HFF-Myc (cell line): ENCODE measurements at places on chromosomes 2 and 18.

DNA sequence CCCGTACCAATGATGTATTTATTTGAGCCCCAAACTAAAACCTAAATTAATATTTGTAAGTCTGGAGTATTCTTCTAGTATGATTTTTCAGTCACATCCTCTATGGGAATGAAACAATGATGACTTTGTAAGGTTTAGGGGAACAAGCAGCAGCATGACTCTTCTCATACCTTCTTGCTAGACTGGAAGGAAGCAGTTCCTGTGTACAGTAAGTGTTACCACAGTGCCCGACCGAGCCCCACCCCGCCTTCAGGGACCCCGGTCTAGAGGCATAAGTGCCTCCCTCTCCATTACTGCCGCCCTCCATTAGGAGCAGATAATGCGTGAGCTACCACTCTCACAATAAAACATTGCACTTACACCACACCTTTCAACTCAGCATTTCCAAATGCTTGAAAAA is 599.3 kb downstream of the ARHGAP15 start:
- no peak for DNase-seq

- peak; percentile 9 for DNase-seq
These were observed 56.0 kb upstream of the RAB6C start for GRCh38 chr2:129923265-129924091.

DNA sequence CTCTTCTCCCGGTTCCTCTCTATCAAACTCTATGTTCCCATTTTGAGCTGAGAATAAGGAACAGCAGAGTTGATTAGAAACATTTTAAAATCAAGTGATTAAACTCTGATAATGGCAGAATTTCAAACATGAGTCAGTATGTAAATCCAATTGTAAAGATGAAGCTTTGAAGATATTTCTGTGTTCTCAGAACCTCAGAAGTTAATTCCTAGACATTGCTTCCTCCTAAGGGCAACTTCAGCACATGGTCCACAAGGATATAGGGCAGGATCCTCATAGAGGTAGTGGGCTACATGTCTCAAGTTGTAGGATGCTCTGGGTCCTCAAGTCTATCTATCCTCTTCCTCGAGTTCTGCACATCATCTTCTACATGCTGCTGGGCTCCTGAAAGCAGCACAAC is 46.3 kb downstream of the QPCT start:
- no peak for DNase-seq

- no peak for DNase-seq
These were observed 710 bp downstream of the DUSP19 start for GRCh38 chr2:183079139-183079775.

GRCh38 chr18:54119524-54120019 is 104.9 kb downstream of the MBD2 start:
- DNase-seq = peak; percentile 41

GRCh38 chr2:178579006-178579405 is 98.7 kb downstream of the PLEKHA3 start:
- DNase-seq = peak; percentile 6

DNA sequence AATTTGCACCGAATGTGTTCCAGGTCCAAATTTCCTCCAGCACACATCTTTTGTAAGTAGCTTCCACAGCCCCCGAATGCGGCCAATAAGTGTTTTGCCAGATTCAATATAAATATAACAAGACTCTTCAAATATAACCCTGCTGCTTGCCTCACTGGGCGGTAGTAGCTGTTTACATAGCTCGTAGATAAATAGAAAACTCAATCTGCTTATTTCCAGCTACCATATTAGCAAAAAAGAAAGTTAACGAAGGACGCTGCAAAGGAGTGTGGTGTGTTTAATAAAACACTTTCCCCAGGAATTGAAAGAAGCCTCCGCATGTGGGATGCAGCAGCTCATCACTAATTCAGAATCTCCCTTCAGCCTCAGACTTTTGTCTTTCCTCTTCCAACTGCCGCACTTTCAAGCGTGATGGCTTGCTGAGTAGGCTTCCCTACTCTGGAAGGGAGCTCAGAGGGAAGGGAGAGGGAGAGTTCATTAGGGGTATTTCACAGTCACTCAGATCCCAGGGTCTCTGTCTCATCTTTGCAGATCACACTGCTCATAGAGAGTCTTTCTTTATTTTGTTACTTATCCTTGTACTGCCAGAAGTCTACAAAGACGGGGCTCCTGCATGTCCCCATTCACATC is 367.0 kb downstream of the RND3 start:
- DNase-seq = no peak

GRCh38 chr2:73290049-73290839 is 3.1 kb downstream of the EGR4 start:
- DNase-seq = no peak

DNA sequence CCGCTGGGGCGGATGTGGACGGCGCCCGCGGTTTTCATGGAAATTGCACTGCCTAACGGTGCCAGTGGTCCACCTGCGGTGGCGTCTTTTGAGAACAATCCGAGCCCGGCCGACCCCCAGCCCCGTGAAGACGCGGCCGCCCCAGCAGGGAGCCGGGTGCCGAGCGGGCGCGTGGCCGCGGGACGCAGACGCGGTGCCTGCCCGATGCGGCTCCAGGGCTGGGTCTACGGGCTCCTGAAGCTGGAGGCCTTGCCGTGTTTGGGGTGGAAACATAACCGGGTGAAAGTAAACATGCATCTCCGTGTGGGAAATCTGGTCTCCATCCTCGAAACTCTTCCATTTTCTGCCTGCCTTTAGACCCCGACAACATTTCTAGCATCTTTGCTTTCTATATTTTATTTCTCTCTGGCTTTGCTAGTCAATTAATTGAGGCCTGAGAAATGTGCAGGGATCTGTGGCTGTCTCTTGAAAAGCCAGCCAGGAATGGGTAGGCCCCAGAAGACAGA is 572 bp downstream of the INPP4A start:
- no peak for DNase-seq

DNA sequence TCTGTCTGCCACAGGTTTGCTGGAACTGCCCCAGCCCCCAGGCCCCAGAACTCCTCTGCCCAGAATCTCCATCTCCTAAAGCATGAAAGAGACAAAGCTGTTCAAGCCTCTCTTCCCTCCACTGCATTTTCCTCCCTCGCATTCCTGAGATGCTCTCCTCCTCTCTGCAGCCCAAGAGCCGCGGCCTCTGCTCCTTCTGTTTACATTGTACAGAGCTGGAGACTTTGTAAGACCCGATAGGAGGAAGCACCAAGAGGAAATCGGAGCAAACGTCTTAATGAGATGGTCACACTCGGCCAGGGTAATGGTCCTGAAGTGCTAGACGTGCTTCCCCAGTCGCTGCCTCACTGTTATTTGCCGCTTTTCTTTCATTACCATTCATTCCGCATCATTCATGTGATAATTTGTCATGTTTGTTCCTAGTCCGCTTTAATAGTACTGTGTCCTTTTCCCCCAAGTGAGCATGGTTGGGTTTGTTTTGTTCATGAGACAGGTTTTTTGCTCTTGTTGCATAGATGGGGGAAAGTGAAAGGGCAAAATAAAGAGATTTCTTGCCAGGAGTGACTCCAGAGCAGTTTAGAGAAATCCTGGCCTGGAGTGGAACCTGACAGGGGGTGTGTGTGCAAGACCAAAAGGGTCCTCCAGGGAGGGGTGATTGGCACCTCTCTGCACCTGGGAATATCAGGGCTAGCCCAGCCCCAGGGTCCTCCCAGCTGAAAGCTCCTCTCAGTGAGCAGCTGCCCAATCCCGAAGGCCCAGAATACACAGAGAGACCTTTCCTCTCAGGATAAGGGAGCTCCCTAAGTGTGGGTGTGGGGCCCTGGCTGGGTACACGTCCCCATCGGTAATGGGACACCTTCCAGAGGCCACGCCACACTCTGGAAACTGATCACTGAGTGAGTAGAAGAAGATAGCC is 44.9 kb upstream of the ID2 start:
- no peak for DNase-seq

DNA sequence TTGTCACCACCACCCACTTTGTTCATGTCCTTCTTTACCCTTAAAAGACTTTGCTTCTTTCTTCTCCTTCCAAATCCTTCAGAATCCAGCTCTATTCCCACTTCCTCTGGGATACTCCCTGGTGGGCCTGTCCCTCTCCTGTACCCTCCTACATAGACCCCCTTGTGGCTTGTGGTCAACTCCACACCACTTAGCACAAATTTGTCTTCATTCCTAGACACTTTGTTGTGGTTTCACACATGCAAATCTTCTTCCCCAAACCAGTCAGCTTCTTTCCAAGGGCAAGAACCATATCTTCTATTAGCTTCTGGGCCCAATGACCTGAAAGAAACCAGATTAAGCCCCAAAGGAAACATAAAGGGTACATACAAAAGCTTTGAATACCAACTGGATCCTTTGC is 342.4 kb downstream of the TNS1 start:
- DNase-seq = no peak

GRCh38 chr2:216188559-216188850 is 79.4 kb downstream of the XRCC5 start:
- DNase-seq = no peak

DNA sequence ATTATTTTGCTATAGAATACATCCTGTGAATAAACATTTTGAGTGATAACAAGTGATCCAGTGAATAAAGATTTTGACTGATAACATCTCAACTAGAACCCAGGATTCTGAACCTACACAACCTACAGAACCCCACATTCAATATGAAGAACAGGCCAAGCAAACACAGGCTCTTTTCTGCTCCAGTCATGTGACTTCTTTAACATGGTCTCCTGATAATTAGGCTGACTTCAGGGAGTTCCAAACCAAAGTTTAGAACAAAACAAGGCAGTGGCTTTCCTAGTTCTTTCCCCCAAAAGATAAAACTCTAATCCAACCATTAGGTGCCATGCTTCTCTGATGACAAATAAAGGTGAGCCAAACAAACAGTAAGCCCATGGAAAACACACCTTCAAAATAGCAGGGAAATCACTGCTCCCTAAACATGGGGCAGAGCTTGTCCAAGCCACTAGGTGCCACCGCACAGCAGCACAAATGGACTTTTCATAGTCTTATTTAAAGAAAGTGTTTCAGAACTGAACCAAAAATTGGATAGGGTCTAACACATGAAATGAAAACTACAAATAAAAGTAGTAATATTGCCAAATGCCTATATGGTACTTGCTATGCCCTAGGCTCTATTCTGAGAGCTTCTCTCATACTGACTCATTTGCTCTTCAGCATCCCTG is 95.3 kb downstream of the EVA1A start:
- no peak for DNase-seq
